ENCODE measurements at places on chromosomes 2 and 18. TPM values are rescaled to one million over a fixed set of nuclear protein-coding genes. Genes with fewer than 3 reads are reported as not detected.

DNA sequence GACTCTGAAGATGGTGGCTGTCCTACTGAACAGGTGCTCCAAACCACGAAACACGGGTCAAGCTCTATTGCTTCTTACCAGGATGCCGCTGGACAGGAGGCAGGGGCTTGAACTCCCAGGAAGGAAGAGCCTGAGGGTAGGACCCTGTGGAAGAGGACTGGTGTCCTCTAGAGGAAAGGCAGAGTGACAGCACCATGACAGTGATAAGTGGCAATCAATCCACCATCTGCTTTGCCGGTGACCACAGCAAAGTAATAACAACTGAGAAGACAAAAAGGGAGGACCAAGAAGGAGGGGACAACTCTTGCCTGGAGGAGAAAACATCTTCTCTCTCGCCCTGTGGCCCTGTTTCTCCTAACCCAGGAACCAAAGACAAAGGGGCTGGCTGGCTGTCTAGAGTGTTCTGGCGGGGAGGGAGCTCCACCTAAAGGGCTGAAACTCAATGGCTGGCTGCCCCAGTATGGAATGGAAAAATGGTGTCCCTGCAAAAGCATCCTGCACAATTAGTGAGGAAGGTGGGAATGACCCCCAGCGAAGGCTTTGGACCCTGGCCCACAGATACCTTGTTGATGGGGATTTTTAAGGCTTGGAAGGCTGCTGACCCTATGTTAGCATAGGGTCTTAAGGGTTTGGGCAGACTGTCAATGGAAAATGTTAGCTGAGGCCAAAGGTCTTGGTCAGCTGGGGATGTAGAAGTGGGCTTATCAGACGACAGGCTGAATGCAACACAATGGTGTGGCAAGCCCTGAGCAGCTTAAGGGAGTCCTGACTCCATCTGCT, 35.4 kb downstream of the PROC start:
- no peaks in the 10 kb centered on the region for H3K27me3 ChIP-seq
- DNase-seq: no peak
- no peak overlapping the region for H3K4me3 ChIP-seq
- no peak overlapping the region for H3K27ac ChIP-seq

GRCh38 chr18:46393230-46393629, 263.8 kb downstream of the LOXHD1 start:
- DNase-seq: no peak
- no peaks in the 10 kb centered on the region for H3K4me1 ChIP-seq
- H3K4me3 ChIP-seq: no peak overlapping the region
- H3K27ac ChIP-seq: no peak overlapping the region
- H3K27me3 ChIP-seq: no peaks in the 10 kb centered on the region
- no peaks in the 10 kb centered on the region for H3K36me3 ChIP-seq

GKN2 gene
- not detected for total RNA-seq

DNA sequence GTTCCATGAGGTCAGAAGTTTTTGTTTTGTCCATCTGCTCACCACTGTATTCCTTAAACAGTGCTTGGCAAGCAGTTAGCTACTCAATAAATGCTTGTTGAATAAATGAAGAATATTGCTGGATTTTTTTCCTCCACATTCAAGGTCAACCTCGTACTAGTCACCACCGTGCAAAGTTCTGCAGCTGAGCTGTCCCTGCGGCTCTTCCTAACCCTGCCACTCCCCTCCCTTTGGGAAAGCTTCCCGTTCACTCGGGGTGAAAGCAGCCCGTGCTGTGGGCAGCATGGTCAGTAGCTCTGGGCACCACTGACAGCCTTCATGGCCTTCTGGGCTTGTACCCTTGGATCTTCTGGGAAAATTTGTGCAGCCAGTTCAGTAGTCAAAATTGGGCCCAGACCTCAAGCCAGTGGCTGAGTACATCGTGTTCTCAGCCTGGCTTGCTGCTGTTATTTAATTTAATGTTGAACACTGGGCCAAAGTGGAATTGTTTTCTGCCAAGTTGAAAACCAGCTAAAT, 469.3 kb upstream of the RAB12 start:
- peaks cover 1% of the 10 kb centered on the region for H3K36me3 ChIP-seq
- H3K27me3 ChIP-seq: no peaks in the 10 kb centered on the region
- H3K4me3 ChIP-seq: no peak overlapping the region
- no peak for DNase-seq
- H3K4me1 ChIP-seq: no peaks in the 10 kb centered on the region
- H3K27ac ChIP-seq: no peak overlapping the region

STARD6 gene
- not detected for total RNA-seq

FLACC1 gene
- 0.84 TPM for total RNA-seq

SEMA4F gene
- total RNA-seq: 4.3 TPM

GRCh38 chr2:126835831-126836230, 62.9 kb upstream of the TEX51 start:
- H3K36me3 ChIP-seq: no peaks in the 10 kb centered on the region
- no peak for DNase-seq
- no peak overlapping the region for H3K27ac ChIP-seq
- peaks cover 17% of the 10 kb centered on the region for H3K27me3 ChIP-seq
- no peaks in the 10 kb centered on the region for H3K4me1 ChIP-seq
- H3K4me3 ChIP-seq: no peak overlapping the region

- no peak for DNase-seq
- H3K27me3 ChIP-seq: no peaks in the 10 kb centered on the region
- H3K27ac ChIP-seq: no peak overlapping the region
- peaks cover 5% of the 10 kb centered on the region for H3K4me1 ChIP-seq
These were observed 46.7 kb downstream of the TANC1 start for GRCh38 chr2:159015174-159015573.

DNA sequence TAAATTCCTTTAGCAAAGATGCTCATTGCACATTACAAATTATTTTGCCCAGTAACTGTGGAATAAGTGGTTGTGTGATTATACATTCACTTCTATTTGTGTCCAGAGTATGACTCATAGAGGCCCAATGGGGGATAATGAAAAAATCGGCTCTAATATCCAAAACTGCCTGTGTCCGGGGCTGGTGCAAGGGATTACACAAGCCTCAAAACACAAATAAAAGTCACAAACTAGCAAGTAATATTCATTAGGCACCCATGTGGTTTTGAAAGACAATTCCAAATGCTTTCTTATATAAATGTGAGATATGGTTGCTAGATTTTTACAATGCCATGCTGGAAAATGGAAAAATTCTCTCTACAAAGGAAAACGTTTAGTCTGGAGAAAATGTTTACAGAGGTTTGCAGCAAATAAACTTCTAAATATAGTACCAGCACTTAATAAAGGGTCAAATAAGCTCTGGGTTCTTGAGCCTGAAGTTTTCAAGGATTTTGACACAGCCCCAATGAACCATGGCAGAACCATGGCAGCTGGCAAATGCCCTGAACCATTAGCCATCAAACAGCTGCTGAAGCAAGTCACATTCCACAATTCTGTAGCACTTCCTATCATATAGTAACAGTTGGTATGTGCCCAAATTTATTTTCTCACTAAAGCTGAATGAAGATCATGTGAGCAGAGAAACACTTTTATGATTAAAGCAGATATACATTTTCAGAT, 40.5 kb downstream of the IRS1 start:
- H3K27me3 ChIP-seq: no peaks in the 10 kb centered on the region
- H3K36me3 ChIP-seq: peaks cover 1% of the 10 kb centered on the region
- H3K4me3 ChIP-seq: no peak overlapping the region
- H3K4me1 ChIP-seq: peaks cover 5% of the 10 kb centered on the region
- DNase-seq: no peak
- no peak overlapping the region for H3K27ac ChIP-seq

LIMS3 gene
- total RNA-seq: 2.1 TPM

DNA sequence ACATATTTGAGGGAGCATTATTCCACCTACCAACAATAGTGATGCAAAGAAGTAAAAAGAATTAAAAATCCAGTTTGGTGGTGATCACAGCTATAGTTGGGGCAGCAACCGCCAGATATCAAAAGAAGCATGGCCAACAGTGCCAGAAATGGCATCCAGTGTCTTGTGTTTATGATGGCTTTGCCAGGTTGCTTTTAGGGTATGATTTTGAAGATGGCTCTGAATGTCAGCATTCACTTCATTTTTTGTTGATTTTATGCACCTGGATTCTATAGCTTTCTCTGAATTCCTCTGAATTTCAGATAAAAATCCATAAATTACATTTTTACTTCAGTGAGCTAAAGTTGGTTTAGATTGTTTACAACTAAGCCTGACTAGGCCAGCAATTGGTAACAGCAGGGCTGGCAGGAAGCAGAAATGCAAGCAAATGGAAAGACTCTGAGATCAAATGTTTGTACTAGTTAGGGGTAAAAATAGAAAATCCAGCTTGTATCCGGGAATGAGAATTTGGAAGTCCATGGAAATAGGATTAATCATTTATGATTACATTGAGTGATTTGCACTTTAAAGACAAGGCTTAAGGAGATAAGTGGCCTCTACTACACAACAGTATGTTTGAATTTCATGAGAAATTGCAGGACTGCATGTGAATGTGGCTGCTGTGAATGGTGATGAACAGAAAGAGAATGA, 40.4 kb downstream of the COL3A1 start:
- no peaks in the 10 kb centered on the region for H3K36me3 ChIP-seq
- H3K4me1 ChIP-seq: no peaks in the 10 kb centered on the region
- H3K27ac ChIP-seq: no peak overlapping the region
- DNase-seq: no peak

FBXO48 gene
- total RNA-seq: 1.1 TPM

PROM2 gene
- 0.89 TPM for total RNA-seq

All from activated naive CD4-positive, alpha-beta T cell treated with anti-CD3 and anti-CD28 coated beads for 36 hours (primary cell).